ENCODE measurements at places on chromosomes 4 and X. TPM values are rescaled to one million over a fixed set of nuclear protein-coding genes. Genes with fewer than 3 reads are reported as not detected.

DNA sequence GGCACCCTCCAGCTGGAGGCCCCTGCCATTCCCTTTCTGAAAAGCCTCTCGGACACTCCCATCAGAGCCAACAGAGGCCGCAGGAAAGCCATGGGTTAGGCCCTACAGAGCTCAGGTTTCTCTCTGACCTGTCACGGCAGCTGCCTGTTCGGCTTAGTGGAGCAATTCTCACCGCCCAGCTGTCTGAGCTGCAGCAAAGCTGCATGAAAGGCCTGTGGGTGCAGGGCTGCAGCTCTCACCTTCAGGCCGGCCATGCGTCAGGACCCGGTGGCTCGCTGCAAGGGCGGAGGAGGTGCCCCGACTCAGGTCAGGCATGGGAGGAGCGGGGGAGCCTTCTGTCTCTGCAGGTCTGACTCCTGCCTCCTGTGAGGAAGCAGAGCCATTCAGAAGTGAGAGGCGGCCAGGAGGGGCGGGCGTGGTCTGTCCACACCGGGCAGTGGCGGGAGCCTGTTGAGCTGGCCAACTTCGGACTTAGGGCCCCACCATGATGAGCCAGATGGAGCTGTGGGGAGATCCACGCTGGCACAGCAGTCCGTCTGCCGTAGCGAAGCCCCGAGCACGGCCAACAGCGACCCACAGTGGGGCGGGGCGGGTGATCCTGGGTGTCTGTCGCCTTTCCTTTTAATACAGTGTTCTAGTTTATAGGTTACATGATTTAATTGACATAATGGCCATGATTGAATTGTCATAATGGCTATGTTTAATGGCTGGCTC lies 23.4 kb downstream of the PDE6B start:
- H3K27me3 ChIP-seq: no peaks in the 10 kb centered on the region
- no peak overlapping the region for H3K27ac ChIP-seq
- no peak overlapping the region for H3K4me3 ChIP-seq
- no peaks in the 10 kb centered on the region for H3K4me1 ChIP-seq
- H3K36me3 ChIP-seq: no peaks in the 10 kb centered on the region

DNA sequence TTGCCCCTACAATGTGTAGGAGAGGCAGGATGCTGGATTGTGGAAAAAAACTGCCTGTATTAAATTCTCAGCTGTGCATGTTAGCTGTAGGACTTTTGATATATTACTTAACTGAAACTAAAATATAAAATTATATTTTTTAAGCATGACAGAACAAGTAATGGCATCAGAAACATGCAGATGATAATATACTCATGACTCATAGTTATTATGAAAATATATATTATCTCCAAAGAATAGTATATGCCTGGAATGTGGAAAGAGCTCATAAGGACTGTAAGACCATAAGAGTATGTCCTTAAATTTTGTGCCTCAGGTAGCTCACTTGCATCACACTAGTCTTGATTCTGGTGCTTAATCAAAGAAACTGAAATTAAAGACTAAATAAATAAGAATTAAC lies 1100.6 kb downstream of the TECRL start:
- H3K4me3 ChIP-seq: no peak overlapping the region
- H3K4me1 ChIP-seq: no peaks in the 10 kb centered on the region
- H3K36me3 ChIP-seq: no peaks in the 10 kb centered on the region
- H3K27me3 ChIP-seq: no peaks in the 10 kb centered on the region
- no peak for DNase-seq

DNA sequence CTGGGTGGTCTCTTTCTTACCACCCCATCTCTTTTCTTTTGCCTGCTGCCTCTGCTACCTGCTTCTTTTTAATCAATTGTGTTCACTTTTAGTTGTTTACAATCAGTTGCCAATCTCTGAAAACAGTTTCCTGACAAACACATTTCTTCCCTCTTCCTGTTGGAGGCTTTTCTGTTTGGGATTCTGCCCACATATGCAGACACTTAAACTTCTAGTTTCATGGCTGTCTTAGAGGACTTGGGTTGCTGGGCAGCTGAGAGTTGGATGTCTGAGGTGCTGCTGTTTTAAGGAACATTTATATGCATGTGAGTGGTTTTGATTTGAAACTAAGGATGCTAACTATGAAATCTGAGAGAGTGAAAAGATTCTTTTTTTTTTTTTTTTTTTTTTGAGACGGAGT lies 112.3 kb upstream of the LIMCH1 start:
- H3K36me3 ChIP-seq: no peaks in the 10 kb centered on the region
- H3K4me1 ChIP-seq: no peaks in the 10 kb centered on the region
- H3K27ac ChIP-seq: no peak overlapping the region
- no peak overlapping the region for H3K4me3 ChIP-seq

- no peak for DNase-seq
- H3K4me3 ChIP-seq: no peak overlapping the region
- no peaks in the 10 kb centered on the region for H3K27me3 ChIP-seq
- H3K4me1 ChIP-seq: no peaks in the 10 kb centered on the region
- no peak overlapping the region for H3K27ac ChIP-seq
Observed at GRCh38 chrX:120457766-120458180, 11.3 kb downstream of the LAMP2 start.

DNA sequence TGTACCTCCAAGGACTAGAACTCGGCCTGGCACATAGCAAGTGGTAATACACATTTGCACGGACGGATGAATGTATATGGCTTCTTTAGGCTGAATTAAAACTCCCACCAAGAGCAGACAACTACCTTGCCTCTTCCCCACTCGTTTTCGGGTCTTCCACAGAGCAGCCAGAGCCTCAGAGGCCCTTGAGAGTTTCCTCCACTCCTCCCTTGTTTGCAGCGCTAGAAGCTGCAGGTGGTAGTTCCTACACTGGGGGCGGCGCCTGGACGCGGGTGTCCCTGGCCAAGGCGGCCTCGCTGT lies 10.2 kb upstream of the INTU start:
- H3K27ac ChIP-seq: no peak overlapping the region
- peak; percentile 38 for DNase-seq
- peaks cover 15% of the 10 kb centered on the region for H3K27me3 ChIP-seq
- H3K4me3 ChIP-seq: peak overlapping the region; percentile 69

GRCh38 chr4:88672987-88673386 lies 24.6 kb downstream of the NAP1L5 start:
- peak; percentile 23 for DNase-seq
- H3K4me1 ChIP-seq: no peaks in the 10 kb centered on the region
- H3K4me3 ChIP-seq: no peak overlapping the region
- no peak overlapping the region for H3K27ac ChIP-seq
- H3K27me3 ChIP-seq: no peaks in the 10 kb centered on the region

DNA sequence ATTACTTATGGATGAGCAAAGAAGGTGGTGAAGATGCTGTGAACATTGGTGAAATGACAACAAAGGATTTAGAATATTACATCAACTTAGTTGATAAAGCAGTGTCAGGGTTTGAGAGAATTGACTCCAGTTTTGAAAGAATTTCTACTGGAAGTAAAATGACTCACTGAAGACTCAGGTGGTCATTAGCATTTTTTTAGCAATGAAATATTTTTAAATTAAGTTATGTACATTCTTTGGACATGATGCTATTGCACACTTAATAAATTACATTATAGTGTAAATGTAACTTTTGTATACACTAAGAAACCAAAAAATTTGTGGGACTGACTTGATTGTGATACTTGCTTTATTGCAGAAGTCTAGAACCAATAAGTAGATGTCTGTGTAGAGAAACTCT lies 56.9 kb downstream of the USO1 start:
- peaks cover 75% of the 10 kb centered on the region for H3K36me3 ChIP-seq
- no peak overlapping the region for H3K27ac ChIP-seq
- no peak for DNase-seq
- H3K27me3 ChIP-seq: no peaks in the 10 kb centered on the region

GRCh38 chr4:38995660-38996005 lies 36.6 kb downstream of the TMEM156 start:
- H3K27ac ChIP-seq: no peak overlapping the region
- H3K4me3 ChIP-seq: no peak overlapping the region
- H3K27me3 ChIP-seq: no peaks in the 10 kb centered on the region

GRCh38 chr4:83785891-83786290 lies 250.0 kb downstream of the GPAT3 start:
- H3K36me3 ChIP-seq: no peaks in the 10 kb centered on the region
- H3K27ac ChIP-seq: no peak overlapping the region
- H3K4me1 ChIP-seq: no peaks in the 10 kb centered on the region
- H3K27me3 ChIP-seq: no peaks in the 10 kb centered on the region

DNA sequence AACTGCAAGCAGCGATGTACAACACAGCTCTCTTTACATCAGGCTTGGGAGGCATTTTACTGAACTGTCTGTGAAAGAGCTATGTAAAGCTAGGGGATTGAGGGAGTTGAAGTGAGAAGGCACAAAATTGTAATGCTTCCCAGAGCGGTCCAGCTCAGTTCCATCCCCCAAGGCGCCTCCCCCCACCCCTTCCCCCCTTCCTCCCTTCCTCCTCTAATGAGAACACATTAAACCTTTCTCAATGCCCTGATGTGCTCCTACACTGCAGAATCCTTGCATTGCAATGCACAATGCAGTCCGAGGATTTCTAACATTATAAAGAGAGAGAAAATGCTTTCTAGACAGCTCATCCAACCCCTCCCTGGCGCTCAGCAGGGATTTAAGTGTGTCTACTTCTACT lies 73.9 kb downstream of the CXXC4 start:
- no peak overlapping the region for H3K27ac ChIP-seq
- peak overlapping the region; percentile 47 for H3K4me3 ChIP-seq
- peak; percentile 15 for DNase-seq
- peaks cover 1% of the 10 kb centered on the region for H3K4me1 ChIP-seq

DNA sequence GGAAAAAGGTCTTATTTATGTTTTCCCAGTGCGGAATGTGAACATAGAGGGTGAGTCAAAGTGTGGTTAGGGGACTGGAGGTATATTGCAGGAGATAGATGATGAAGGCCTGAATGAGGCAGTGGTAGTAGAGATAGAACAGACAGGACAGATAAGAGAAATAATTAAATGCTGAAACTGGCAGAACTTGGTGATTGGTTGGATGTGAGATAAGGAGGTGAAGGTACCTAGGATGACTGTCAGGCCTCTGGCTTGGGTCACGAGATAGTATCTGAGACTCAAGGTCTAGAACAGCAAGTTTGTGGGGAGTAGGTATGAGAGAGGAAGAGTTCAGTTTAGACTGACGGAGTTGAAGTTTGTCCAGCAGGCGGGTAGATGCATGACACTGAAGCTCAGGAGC lies 3.5 kb downstream of the MND1 start:
- peaks cover 2% of the 10 kb centered on the region for H3K36me3 ChIP-seq
- DNase-seq: no peak
- H3K27ac ChIP-seq: no peak overlapping the region
- H3K27me3 ChIP-seq: no peaks in the 10 kb centered on the region
- H3K4me1 ChIP-seq: peaks cover 3% of the 10 kb centered on the region

- H3K4me1 ChIP-seq: no peaks in the 10 kb centered on the region
- no peak for DNase-seq
- H3K36me3 ChIP-seq: no peaks in the 10 kb centered on the region
- H3K27me3 ChIP-seq: no peaks in the 10 kb centered on the region
Observed at GRCh38 chrX:106734827-106735226, 8.3 kb downstream of the RNF128 start.

DNA sequence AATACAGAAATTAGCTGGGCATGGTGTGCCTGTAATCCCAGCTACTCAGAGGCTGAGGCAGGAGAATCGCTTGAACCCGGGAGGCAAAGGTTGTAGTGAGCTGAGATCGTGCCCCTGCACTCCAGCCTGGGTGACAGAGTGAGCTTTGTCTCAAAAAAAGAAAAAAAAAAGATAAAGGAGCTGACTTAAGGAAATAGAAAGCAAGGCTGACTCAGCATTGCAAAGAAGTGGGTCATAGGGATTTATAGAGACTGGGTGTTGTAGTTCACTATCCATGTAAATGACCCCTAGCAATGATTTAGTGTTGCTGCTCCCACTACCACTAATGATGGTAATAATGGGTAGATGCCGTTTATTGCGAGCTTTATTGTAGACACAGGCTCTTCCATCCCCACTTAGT lies 47.6 kb downstream of the ADD1 start:
- H3K27ac ChIP-seq: no peak overlapping the region
- no peaks in the 10 kb centered on the region for H3K27me3 ChIP-seq
- no peaks in the 10 kb centered on the region for H3K4me1 ChIP-seq
- no peak for DNase-seq
- peaks cover 3% of the 10 kb centered on the region for H3K36me3 ChIP-seq

GRCh38 chrX:109654516-109655109 lies 29.6 kb upstream of the KCNE5 start:
- H3K27ac ChIP-seq: no peak overlapping the region
- no peak overlapping the region for H3K4me3 ChIP-seq
- H3K4me1 ChIP-seq: no peaks in the 10 kb centered on the region
- H3K27me3 ChIP-seq: no peaks in the 10 kb centered on the region
- H3K36me3 ChIP-seq: peaks cover 5% of the 10 kb centered on the region

DNA sequence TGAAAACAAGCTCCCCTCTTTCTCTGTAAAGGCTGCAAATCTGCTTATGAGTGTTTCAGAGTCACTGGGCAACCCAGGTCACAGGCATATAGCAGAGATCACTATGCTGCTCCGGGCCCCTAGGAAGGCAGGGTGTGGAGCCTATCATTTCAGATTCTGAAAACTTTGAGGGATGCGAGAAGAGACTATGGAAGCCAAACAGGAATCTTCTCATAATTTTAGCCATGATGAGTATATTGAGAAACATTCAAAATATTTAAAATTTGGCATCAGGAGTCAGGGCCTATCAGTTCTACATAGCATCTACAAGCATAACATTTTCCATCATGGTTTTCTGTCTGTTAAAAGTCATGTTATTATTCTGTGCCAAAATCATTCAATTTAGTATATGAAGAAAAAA lies 61.7 kb upstream of the ATXN3L start:
- H3K4me3 ChIP-seq: no peak overlapping the region
- no peaks in the 10 kb centered on the region for H3K36me3 ChIP-seq
- DNase-seq: no peak
- H3K4me1 ChIP-seq: no peaks in the 10 kb centered on the region
- H3K27me3 ChIP-seq: no peaks in the 10 kb centered on the region

- no peak overlapping the region for H3K4me3 ChIP-seq
- H3K4me1 ChIP-seq: peaks cover 3% of the 10 kb centered on the region
- no peak overlapping the region for H3K27ac ChIP-seq
- peaks cover 34% of the 10 kb centered on the region for H3K36me3 ChIP-seq
- no peak for DNase-seq
- H3K27me3 ChIP-seq: no peaks in the 10 kb centered on the region
Observed at GRCh38 chr4:17805580-17806155, 4.9 kb downstream of the DCAF16 start.

DNA sequence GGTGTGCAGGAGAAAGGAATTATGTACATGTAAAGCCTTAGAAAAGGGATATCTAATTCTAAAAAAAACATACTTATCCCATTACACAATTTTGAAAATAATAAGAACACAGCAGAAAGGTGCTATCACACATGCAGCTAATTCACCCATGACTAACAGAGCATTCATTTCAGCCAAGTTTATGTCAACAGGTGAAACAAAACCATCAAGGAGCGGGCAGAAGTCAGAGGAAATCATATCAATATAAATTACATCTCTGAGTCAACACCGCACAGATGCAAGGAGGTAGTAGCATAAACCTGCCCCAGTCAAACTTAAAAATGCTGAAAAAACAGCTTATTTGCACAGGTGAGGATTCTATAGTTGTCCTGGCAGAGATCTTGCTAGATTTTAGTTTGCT lies 197.9 kb downstream of the PRDM5 start:
- no peaks in the 10 kb centered on the region for H3K36me3 ChIP-seq
- peaks cover 6% of the 10 kb centered on the region for H3K4me1 ChIP-seq
- DNase-seq: no peak
- no peaks in the 10 kb centered on the region for H3K27me3 ChIP-seq
- no peak overlapping the region for H3K27ac ChIP-seq

DCAF12L2 gene
- 0.99 TPM for total RNA-seq

CT55 gene
- total RNA-seq: not detected

ARHGAP6 gene
- total RNA-seq: 0.82 TPM

PSAPL1 gene
- total RNA-seq: not detected

KLHL13 gene
- total RNA-seq: 10.0 TPM

TKTL2 gene
- total RNA-seq: not detected

SPOCK3 gene
- 0.44 TPM for total RNA-seq

ERVMER34-1 gene
- total RNA-seq: 34.3 TPM

WDR17 gene
- total RNA-seq: 3.3 TPM

TEX13B gene
- not detected for total RNA-seq

TMEM144 gene
- 1.6 TPM for total RNA-seq
